ENCODE measurements at places on chromosomes 1 and 21.

GRCh38 chr1:22801761-22802160 lies 91.1 kb downstream of the EPHB2 start:
- DNase-seq = no peak

DNA sequence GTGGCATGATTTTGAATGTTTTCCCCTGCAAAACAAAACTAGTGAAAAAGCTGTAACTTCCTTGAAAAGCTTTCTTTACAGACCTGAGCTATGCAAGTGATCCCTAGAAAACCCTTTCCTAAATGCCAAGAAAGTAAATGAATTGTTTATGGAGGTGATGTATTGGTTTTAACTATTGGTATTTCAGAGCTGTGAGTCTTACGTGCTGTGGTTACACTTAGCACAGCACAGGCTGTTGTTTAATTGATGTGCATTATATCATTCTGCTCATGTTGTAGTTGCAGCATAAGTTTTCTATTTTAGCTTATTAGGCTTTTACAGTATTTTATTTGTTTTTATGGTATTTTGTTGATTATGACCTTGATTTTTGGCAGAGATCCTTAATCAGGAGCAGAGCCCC lies 74.1 kb upstream of the DYNLT5 start:
- DNase-seq = no peak

DNA sequence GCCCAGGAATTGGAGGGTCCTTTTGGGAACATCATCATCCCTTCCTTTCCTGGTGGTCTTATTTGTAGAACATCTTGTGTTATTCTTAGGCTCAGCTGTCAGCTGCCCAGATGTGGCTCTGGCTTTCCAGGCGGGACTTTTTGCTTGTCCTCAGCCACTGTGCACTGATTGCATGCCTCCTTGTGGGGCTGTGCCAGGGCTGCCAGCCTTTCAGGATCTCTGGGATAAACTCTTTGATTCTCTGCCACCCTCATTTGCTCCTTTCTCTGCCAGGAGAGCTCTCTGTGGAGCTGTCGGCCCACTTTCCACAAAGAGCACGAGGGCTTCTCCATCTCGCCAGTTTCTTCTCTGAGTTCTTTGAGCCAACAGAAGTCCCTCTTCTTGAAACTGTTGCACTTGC lies 63.1 kb downstream of the PTPRU start:
- no peak for DNase-seq

GRCh38 chr1:35971601-35972000 lies 40.7 kb downstream of the AGO3 start:
- no peak for DNase-seq

DNA sequence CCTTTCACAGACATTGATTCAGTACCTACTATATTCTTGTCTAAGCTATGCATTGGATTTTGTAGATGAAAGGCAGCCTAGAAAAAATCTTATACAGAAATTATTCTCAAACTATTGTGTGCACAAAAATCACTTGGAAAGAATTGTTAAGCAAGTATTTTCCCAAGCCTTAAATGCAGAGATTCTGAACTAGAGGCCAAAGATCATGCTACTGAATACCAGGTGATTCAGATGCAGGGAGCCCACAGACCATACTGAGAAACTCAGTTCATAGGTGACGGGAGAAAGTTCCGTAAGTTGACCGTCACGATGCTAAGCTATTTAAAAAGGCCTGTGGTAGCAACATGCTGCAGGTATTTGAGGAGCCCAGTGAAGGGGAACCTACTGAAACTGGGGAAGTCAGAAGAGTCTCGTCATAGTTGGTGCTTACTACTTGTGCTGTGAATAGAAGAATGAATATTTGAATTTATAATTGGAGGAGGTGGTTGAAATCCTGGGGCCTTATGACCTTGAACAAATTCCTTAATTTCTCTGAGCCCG lies 150.8 kb downstream of the NFIA start:
- no peak for DNase-seq

- DNase-seq = no peak
Measured at GRCh38 chr1:156648951-156649350, 7.0 kb downstream of the BCAN start.

DNA sequence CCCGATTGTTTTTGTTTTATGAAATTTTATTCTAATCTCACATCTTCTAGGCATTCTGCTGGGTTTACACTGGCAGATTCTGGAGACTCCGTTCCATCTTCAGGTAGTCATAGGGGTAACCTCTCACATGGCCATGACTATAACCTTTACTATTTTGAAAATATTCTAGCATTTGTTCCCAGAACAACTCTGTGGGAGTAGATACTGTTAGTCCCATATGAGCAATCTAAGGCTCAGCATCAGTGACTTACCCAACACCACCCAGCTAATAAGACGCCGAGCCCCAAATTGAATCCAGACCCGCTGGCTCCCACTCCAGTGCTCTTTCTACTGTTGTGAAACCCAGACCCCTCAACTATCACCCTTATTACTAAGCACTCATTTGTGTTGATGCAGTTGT lies 9.8 kb downstream of the ADAMTS4 start:
- DNase-seq = no peak

DNA sequence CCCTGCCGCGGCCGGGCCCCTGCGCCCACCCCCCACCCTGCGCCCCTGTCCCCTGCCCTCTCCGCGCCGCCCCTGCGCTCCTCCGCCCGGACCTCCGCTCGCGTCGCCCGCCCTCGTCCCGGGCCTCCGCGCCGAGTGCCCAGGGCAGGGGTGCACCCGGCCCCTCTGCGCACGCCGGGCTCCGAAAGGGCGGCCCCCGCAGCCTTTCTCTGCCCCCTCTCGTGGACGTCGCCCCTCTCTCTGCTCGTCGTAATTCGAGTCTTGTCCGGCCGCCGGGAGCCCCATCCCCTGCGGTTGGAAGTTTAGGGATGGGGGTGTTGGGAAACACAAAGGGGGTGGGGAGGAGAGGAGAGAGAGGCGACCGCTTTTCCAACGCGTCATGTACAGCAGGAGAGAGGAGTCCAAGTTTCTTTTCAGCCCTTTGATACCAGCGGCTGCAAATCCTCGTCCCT lies 407 bp downstream of the GALNT2 start:
- peak; percentile 35 for DNase-seq

GRCh38 chr1:196481616-196482015 lies 126.6 kb downstream of the KCNT2 start:
- DNase-seq = no peak

GRCh38 chr1:40439247-40439646 lies 11.0 kb upstream of the ZFP69B start:
- DNase-seq = no peak

- no peak for DNase-seq
Measured at GRCh38 chr1:36847761-36848160, 186.6 kb downstream of the GRIK3 start.

DNA sequence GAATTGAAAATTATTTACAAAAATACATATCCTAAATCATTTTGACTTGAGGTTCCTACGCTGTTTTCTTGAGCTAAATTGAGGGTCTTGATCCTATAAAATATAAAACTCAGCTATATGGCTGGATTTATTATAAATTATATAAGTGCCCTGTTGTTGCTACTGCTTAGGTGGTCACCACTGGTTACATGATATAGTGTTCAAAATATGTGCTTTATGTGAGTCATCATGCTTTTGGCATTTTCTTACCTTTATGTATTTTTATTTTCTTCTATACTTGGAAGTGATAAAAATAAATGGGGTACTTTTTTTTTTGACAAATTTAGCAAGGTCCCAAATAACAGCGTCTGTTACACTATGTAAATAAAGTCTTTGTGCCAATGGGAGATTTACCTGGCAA lies 31.1 kb upstream of the PTPRC start:
- DNase-seq = no peak

DNA sequence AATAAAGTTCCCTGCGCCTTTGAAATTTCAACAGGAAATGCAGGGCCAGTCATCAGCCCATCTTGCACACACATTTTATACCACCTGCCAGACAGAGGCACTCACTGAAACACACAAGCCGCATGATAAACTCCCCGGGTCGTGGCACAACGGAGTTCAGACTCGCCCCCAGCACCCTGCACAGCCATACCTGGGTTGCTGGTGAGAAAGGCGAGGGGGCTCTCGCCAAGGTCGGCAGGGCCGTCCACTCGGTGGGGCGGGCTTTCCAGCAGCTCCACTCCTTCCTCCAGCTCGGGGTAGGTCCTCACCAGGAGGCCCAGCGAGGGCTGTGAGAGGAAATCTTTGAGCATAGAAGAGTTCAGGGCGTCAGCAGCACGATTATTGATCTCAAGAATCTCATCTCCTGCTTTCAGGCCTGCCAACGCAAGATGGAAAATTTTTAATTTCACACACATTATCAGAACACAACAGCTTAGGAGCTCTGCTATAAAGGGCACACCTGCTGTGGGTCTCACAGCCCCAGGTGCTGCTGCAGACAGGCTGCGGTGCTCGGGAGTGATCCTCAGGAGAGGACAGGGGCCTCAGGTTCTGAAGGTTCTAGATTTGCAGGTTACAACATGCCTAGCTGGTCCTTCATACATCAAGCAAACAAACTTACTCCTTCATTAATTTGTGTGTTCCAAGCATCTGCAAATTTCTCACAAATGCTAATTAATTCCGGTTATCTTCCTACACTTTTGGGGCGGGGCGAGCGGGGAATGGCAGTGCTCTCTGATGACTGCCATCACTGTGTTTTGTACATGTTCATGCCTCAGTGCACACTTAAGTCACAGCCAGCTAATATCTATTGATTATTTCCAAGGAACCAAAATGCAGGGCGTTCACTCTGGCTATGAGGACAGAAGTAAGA lies 144.2 kb upstream of the KRTAP19-8 start:
- peak; percentile 75 for DNase-seq

DNA sequence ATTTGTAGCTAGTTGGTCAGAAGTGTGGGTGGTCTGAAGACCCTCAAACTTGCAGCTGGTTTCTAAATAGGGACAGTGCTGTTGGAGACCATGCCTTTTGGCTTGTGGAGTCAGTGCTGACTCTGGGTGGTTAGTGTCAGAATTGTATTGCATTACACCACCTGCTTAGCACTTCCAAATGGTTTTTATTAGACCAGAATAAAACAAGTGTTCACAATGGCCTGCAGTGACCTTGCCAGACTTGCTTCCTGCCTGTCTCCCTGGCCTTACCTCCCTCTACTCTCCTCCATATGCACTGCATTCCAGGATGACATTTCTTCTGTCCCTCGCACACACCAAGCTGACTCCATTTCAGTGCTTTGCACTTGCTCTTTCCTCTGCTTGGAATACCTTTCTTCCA lies 72.7 kb upstream of the CNIH3 start:
- DNase-seq = no peak

DNA sequence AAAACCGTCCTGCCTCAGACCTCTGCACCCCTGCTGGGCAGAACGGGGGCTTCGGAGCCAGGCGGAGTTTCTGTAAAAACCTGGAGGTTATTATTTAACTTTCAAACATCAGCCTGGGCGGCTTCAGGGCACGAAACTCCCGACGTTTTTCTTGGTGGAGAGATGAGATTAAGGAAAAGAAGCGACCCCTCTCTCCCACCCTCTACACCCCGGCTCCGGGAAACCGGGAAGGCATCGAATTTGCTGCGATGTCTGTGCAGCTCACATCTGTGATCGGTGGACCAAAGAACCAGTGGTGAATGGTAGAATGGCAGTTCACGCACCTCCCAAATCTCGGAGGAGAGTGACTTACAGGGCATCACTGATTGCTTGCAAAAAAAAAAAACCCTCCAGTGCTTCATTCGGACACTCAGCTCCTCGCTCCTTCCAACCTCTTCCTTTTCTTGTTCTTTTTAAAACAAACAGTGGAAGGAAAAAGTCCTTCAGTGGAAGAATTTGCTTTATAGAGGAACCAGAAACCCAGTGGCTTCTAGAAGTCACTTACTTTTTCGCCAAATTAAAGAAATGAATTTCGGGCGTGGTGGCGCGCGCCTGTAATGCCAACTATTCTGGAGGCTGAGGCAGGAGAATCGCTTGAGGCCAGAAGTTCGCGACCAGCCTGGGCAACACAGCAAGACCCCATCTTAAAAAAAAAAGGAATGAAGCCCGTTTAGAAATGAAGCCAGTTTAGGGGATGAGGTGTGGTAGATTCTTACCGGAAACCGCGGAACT lies 884 bp downstream of the PHACTR4 start:
- peak; percentile 49 for DNase-seq

GRCh38 chr1:109425391-109426280 lies 612 bp downstream of the PSMA5 start:
- DNase-seq = peak; percentile 79

GRCh38 chr21:45562965-45563364 lies 20.7 kb upstream of the SLC19A1 start:
- no peak for DNase-seq

- no peak for DNase-seq
Measured at GRCh38 chr21:41236352-41236973, 68.5 kb downstream of the BACE2 start.

- DNase-seq = no peak
Measured at GRCh38 chr1:151855933-151856332, 2.4 kb upstream of the THEM5 start.

DNA sequence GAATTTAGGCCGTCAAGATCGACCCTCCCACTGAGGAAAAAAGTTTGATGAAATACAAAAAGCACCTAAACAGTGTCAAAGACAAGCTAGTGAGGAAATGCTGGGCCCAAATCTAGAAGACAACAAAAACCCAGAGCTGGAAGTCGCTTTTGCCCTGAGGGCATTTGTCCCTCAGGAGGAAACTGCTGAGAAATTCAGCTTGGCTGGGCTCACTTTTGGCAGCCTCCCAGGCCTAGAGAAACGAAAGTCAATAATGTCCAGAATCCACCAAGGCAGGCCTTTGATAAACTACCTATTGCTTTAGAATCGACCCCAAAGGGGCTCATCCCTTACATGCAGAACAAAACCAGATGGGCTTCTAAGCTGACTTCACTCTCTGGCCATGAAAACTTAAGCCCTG lies 38.9 kb downstream of the SYT2 start:
- no peak for DNase-seq

DNA sequence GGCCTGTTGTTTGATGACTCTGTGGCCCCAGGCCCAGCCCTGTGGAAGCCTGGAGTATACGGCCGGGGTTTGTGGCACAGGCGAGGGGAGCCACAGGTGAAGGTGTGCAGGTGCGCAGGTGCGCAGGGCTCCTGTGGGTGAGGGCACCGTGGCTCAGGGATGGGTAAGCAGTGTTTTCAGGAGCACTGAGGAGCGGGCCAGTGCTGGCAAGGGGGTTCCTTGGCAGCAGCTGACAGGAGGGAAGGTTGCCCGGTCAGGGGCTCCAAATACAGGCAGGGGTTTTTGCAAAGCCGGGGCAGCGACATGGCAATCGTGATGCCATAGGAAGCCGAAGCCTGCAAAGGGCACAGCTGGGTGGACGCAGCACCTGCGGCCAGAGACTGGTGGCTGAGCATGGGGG lies 20.7 kb downstream of the AGPAT3 start:
- DNase-seq = no peak

DNA sequence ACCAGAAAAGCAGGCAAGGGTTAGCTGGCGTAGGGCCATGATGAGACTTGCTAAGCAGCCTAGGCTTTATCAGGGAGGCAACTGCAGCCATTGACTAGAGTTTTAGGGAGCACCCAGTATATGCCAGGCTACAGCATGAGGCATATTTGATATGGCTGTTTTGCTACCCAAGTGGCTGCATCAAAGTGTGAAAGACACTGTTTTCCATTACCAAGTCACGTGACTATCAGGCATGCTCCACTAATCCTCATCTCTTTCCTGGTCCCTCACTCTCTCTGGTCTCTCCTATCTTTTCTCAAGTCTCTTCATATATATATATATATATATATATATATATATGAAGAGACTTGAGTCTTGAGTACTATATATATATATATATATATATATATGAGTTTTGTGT lies 206.7 kb upstream of the POU3F1 start:
- no peak for DNase-seq

GRCh38 chr1:198620218-198620617 lies 18.6 kb upstream of the PTPRC start:
- DNase-seq = no peak

- DNase-seq = no peak
Measured at GRCh38 chr1:195637539-195637938, 970.7 kb downstream of the KCNT2 start.

GRCh38 chr1:47867438-47868347 lies 129.5 kb downstream of the TRABD2B start:
- DNase-seq = no peak

All from activated CD4-positive, alpha-beta T cell treated with anti-CD3 and anti-CD28 coated beads for 48 hours (primary cell).